ENCODE measurements at places on chromosomes 13 and 19.

- DNase-seq, result no peak
These were observed 330.3 kb downstream of the TSHZ3 start for GRCh38 chr19:31018936-31019335.

DNA sequence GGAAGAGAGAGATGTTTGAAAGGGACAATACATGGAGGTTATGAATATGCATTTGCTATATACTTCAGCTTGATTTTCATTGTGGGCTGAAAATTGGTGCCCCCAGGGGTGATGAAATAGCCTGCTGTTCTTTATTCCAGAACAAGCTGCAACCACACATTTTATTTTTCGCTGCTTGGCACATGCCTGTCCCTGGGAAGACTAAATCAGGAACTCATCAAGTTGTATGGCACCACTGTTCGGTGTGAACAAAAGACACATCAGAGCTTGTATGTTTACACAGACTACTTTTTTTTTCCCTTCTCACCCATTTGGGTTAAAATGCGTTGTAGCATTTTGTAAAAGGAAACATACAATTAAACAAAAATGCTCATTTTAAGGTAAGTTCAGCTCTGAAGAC, 230.7 kb downstream of the NALCN start:
- no peak for DNase-seq

DNA sequence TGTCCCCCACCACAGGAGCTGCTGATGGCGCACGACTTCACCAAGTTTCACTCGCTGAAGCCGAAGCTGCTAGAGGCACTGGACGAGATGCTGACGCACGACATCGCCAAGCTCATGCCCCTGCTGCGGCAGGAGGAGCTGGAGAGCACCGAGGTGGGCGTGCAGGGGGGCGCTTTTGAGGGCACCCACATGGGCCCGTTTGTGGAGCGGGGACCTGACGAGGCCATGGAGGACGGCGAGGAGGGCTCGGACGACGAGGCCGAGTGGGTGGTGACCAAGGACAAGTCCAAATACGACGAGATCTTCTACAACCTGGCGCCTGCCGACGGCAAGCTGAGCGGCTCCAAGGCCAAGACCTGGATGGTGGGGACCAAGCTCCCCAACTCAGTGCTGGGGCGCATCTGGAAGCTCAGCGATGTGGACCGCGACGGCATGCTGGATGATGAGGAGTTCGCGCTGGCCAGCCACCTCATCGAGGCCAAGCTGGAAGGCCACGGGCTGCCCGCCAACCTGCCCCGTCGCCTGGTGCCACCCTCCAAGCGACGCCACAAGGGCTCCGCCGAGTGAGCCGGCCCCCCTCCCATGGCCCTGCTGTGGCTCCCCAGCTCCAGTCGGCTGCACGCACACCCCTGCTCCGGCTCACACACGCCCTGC, 4.4 kb upstream of the NOP53 start:
- no peak for DNase-seq

GRCh38 chr19:13447978-13448377, 58.3 kb downstream of the CACNA1A start:
- no peak for DNase-seq
